ENCODE measurements at places on chromosomes 12 and 14. TPM values are rescaled to one million over a fixed set of nuclear protein-coding genes. Genes with fewer than 3 reads are reported as not detected.

DNA sequence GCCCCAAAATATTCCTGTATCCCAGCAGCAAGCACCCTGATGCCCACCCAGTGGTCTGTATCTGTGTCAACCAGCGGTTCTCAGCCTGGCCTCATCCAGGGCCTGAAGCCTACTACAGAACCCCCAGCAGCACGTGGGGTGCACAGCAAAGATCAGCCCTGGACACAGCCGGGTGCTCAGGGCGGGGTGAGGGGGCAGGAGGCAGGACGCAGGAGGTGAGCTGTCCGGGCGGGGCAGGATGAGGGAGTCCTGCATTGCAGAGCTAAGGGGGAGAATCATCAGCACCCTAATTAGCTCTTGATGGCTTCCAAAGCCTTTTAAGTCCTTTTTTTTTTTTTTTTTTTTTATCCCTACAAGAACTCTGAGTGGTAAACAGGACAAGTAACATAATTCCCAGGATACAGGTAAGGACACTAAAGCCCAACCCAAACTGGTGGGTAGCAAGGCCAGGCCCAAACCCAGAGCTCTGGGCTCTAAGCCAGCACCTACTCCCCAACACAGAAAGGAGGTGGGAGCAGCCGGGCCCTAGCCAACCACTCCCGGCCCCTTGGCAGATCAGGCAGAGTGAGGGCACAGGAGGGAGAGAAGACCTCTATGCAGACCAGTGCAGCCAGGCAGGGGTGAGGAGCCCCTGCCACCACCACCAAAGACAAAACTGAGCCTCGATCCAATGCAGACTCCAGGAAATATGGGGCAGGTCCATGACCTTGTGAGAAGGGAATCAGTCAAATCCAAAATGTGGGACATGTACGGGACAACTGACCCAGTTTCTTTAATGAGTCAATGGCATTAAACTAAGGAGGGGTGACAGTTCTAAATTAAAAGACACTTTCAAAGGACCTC is 32.3 kb upstream of the EIF5 start:
- no peak for DNase-seq

GRCh38 chr12:118981285-118982211 is at the start of gene SRRM4:
Gene SRRM4 (plus strand): TSS chr12:118981541. CDS start chr12:118981883, 342 bp downstream.
- DNase-seq, result peak; percentile 26

- no peak for DNase-seq
These were observed 40.3 kb upstream of the TRAF3 start for GRCh38 chr14:102736956-102737355.

GRCh38 chr14:79730196-79730595 is 481.1 kb downstream of the DIO2 start:
- DNase-seq, result no peak

DNA sequence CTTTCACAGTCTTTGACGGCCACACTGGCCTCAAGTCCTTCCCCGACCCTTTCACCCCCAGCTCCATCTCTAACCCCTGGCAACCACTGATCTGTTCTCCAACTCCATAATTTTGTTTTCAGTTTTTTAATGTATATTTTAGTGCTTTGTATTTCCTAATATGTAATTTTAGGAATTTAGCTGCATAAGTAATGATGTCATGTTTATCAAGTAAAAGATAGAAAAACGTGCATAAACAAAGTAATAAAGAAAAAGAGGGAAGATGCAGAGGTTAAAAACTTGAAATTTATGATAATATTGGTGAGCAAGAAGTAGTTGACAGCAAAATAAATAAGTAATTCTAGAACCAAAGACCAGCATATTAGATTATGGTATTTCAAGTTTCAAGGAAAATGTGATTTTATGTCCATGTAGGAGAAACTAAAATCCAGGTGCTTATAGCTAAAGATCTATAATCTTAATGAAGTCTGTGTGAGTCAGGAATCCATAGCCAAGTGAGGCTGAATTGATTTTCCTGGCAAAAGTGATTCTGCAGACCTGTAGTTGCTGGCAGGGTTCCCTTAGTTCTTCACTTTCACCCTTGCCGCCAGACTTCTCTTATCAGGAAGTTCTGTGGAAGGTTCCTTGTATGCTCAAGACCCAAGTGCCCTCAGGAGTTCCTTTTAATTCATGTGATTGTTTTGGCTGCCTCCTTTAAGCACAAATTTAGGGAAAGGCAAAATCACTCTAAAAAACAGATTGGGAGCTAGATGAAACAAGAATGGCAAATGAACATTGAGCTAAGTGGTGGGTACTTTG is 24.4 kb downstream of the FBXW8 start:
- DNase-seq, result no peak

The ACOT6 gene
- total RNA-seq, result 0.18 TPM

The KRT75 gene
- total RNA-seq, result not detected

DNA sequence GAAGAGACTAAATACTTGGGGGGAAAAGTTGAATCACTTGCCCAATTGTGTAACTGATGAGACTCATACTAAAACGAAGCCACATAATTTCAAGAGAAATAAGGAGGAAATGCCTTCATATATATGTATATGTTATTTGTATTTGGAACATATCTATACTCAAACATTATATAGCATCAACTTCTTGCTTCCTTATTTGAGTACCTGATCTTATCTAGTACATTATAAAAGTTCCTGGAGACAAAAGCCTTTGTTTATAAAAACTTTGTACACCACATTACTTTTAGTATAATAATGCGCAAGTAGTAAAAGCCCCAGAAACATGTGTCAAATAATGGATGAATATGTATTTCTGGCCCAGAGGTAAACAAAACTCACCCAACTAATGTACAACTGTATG is 92.0 kb downstream of the SLC2A13 start:
- no peak for DNase-seq

The AICDA gene
- not detected for total RNA-seq

The SMIM41 gene
- total RNA-seq, result not detected

The BCL11B gene
- 62.1 TPM for total RNA-seq

DNA sequence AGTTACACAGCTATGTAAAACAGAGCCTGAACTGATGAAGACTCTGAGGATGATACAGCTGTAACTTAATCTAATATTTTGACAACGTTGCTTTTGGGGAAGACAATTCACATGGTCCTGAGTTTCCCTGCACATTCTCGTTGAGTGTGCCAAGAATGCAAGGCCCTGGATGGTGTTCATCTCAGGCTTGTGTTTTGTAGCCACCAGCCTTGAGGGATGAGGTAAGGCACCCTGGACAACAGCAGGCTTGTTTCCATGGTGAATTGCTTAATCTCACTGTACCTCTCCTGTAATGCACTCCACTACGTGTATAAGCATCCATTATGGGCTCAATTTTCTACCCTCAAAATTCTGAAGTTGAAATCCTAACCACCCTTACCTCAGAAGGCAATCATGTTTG is 2.1 kb downstream of the CATSPERB start:
- no peak for DNase-seq

DNA sequence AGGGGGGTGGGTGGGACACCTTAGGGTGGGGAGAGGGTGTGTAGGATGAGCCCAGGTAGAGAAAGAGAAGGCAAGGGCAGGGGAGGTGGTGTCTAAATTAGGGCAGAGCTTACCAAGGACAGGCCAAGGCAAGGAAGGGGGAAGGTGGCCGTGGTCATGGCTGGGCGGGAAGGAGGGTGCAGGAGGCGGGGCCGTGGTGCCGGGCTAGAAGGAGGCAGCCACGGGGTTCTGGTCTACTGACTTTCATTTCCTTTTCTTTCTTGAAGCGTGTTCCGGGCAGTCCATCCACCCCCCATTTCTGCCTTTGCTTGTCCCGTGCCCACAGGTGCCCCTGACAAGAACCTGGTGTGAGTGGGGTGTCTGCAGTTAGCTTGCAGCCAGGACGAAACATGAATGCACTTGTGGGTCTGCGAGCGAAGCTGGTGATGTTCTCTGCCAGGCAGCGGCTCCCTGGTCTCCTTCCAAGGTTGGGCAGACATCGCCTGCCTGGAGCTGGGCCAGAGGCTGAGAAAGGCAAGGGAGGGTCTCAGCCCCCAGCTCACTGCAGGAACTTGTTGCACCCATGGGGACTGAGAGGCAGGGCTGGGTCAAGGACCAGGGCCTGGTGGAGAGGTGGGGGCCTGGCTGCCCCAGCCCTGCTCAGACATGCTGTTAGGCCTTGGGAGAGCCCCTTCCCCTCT is 58.2 kb downstream of the KIF26A start:
- DNase-seq, result no peak

DNA sequence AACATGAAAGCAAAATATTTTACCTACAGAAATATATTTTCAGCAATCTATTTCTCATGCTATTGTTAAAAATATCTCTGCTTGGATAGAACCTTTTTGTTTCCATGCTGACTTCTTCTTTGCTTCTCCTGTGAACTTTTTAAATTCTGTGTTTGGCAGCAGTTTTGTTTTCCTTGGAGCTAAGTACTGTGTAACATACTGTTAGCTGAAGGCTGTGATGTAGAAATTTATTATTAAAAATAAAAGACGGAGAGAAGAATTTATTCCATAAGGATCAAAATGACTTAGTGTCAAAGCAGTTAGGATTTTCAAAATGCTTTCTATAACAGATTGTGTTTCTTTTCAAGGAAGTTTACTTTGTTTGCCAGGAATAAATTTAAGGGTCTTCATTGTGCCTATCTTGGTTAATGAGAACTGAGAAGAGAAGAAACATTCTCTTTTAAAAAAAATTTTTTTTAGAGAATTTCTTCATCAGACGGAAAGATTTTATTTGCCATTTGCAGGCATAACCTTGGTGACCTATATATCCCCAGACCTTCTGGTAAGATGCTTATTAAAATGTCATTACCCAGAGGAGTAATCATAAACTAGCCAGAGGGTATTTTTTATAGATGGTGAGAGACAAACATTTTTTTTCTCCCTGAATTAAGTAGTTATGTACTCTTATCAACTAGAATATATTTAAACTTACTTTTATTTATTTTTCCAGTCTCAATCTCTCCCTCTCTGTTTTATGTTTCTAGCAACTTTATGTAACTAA is 147.1 kb upstream of the SLCO1C1 start:
- no peak for DNase-seq

DNA sequence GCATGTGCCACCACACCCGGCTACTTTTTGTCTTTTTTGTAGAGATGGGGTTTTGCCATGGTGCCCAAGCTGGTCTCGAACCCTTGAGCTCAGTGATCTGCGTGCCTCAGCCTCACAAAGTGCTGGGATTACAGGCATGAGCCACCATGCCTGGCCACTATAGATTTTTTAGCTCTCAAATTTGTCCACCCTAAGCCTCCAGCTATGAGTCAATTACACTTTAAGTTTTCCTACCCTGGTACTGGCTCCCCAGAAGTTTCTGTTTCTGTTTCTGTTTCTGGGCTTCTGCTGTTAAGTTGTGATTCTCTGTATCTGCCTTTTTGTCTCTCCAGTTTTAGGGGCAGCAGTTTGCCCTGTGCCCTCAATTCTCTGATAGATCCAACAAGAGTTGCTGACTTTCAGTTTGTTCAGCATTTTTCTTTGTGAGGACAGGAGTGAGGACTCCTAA is 4.4 kb upstream of the TINF2 start:
- DNase-seq, result peak; percentile 48

DNA sequence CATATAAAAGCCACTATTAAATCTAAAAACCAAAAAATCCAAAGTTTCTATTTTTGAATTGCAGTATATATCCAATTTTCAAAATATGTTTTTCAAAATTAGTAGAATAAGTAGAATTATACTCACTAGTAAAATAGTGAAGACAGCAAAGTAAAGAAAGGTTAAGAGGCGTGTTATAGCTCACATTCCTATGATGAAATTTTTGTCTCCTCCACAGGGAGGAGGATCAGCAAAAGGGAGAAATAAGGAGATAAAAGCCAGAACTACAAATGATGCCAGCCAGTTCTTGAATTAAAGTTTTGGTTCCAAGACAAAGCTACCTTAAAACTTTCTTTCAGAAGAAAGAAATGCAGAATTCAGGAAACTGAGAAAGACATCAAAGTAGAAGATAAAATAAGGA is 50.0 kb downstream of the C2CD5 start:
- DNase-seq, result no peak

DNA sequence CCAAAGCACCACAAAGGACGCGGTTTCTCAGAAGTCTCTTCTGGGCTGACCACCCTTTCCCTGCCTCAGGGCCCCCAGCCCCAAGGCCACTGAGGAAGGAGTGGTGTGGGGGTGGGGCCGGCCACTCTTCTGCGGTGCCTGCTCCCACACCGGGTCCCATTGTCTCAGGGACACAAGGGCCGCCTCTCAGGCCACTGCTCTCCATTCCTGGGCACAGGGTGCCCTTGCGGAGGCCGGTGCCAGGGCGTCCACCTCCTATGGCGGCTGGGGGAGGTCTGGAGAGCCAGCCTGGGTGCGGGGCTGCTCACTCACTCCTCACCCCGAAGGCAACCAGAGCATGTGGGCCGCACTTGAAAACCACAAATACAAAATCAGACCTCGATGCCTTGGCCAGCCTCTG is 44.1 kb downstream of the PRIMA1 start:
- no peak for DNase-seq

DNA sequence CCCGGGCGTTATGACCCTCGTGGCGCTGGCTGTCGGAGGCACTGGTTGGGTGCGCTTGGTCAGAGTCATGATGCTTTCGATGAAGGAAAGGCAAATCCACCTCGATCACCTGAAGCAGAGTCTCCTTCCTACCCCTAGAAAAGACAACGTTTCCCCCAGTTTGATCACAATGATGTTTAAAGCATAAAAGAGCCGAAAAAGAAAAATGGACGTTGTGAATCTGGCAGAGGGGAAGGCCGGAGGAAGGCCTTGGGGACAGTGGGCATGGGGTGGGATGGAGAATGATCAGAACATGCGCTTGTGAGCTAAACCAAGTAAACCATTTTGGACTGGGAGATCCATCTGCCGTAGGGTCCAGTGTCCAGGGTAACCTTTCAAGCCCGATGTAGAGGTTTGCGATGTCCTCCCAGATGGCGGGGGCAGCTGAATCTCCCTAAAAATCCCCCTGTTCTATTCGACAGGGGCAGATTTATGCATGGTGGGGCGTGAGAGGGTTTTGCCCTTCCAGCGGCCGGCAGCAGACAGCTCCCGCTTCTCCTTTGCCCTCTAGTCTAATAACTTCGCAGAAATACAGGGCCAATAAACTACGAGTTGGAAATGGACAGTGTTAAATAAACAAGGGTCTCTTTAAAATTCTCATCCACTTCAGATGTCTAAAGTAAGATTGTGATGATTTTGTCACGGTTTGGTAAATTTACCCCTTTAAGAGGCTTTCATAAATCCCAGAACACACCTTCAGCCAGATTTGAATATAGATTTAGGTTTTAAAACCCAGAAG is 2.3 kb upstream of the OTX2 start:
- DNase-seq, result no peak

- peak; percentile 41 for DNase-seq
These were observed 7.0 kb downstream of the CDK2AP1 start for GRCh38 chr12:123264642-123265041.

- no peak for DNase-seq
These were observed 2.9 kb upstream of the FLRT2 start for GRCh38 chr14:85527006-85527405.

The SRRM4 gene
- not detected for total RNA-seq

The OR4K13 gene
- not detected for total RNA-seq

The NOXRED1 gene
- 0.66 TPM for total RNA-seq

The GARIN6 gene
- total RNA-seq, result not detected

DNA sequence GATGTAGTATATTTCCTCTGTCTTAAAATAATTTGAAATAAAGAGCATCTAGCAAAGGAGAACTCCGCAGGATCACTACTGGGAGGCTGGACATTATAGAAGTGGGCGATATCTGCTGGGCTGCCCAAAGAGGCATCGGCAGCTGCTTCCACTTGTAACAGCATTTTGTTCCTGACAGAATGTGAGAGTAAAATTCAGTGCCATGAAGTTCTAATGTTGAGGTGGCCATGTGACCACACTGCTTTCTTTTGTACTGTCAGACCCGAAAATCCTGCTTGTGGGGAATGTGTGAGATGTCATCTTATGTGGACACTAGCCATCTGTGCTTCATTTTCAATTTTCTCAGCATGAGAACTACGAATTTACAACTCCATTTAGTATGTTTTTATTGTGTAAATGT is 151.9 kb downstream of the ACSS3 start:
- DNase-seq, result no peak

All from activated CD4-positive, alpha-beta T cell treated with anti-CD3 and anti-CD28 coated beads for 36 hours (primary cell).